D721Med (cell line): ENCODE measurements at places on chromosomes 4 and X.

- DNase-seq = no peak
These were observed 40.2 kb upstream of the HGFAC start for GRCh38 chr4:3401436-3402171.

DNA sequence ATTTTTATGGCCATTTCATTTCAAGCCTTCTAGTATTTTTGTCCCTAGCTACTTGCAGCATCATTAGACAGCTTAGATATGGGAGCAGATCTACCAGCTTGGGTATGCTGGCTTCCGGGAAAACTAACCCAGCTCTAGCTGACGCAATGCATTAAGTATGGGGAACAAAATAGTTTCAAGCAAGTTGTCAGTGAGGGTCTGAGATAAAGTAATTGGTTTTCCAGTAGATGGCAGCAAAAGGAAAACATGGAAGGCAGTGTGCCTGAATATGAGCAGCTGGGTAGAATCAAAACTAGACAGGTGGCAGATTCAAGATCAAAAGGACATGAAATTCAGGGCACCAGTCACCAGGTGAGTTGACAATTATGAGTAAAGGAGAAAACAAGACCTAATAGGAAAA is 340.9 kb upstream of the CTSO start:
- no peak for DNase-seq

DNA sequence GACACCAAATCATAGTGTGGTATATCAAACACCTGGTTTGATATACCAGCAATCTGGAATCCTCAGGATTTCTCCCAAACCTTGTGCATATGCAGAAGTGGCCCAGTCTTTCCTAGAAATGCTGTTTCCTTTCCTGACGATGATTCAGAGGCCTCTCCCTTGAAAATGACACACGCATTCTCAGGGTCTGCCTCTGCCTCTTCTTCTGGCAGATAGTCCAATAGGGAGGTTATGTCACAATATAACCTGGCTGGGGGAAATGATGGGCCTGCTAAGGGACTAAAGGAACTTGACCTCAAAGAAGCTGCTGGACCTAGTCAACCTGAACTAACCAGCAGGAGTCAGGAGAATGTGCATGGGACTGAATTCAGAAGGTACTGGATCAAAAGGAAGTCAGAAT is 435.2 kb downstream of the IDS start:
- no peak for DNase-seq

DNA sequence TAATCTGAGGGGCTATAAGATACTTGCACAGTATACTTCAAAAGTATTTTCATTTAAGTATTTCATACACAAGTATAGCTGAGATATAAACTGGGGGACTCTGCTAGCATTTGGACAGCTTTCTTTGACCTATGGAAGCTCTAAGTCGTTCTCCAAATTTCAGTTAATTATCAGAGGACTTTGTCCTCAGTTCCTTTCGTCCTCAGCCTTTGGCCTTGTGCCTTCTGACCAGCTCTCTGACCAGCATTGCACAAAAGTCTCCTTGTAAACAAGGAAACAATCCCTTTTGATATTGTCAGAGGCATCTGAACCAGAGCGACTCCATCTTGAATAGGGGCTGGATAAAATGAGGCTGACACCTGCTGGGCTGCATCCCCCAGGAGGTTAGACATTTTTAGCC is 464.0 kb upstream of the FAM241A start:
- DNase-seq = no peak

DNA sequence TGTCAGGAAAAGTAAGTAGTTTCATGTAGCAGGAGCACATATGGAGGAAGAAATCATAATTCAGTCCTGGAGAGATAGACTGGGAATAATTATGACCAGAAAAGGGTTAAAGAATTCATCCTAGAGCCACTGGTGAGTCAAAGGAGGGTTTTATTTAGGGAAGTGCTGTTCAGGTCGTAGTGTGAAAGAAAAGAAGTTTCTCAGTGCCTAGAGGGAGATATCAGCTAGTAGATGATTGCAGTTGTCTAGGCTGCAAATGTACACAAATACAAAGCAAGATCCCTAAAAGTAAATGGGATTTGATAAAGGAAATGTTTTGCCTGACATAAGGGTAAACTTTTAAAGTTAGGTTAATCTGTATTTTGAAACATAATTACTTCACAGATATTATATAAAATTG is 403.2 kb downstream of the ACTRT1 start:
- DNase-seq = no peak

GRCh38 chr4:48974979-48975640 is 11.0 kb upstream of the CWH43 start:
- no peak for DNase-seq

GRCh38 chr4:106370214-106370613 is 1.6 kb upstream of the GIMD1 start:
- no peak for DNase-seq

DNA sequence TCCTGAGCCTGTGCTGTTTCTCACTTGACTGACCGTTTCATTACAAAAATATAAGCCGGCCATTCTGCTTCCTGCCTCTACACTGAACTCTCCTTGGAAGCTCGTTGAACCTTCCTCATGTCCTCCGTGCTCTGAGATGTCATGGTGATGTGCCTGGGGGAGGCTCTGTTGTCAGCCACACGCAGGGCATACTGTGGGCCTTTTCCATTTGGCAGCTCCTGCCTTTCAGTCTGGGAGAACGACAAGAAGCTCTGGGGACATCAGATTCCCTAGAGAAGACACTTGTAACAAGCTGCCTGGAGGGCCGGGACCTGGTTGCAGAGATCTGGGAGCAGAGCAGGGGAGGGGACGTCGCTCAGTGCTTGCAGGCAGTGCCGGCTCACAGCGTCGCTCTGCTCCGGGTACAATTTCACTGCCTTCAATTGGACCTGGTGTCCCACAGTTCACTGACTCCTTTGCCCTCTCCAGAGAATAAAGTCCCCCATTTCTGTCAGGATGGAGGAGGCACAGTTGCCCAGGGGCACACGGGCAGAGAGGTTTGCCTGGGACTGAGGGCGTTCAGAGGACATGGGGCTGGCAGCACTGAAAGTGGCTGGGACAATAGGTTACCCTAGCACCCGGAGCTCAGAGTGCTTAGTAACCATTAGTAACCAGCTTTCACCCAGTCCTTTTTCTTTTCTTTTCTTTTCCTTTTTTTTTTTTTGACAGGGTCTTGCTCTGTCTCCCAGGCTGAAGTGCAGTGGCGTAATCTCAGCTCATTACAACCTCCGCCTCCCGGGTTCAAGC is 19.1 kb upstream of the MECP2 start:
- DNase-seq = no peak

DNA sequence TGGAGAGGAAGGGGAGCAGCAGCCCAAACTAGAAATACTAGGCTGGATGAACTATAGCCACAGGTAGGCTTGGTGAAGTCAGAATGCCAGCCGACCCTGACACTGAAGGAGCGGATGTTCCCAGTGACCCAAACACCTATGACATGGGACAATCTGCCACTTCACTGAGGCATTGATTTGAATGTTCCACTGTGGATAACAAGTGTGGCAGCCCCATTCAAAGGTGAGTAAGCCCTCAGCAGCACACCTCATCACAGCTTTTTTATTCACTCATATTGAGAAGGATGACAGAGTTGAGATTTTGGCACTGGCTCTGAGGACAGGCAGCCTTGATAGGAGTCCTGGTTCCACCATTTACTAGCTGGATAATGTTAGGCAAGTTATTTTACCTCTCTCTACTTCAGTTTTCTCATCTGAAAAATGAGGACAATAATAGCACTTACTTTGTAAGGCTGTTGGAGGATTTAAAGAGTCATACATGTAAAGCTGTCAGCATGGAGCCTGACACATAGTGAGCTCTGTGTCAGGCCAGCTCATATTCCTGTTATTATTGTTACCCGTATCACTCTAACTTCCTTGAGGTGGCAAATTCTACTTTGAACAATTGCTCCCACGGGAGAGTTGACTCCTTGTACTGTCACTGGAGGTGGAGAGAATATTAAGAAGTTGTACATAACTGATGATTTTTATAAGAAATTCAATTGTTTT is 114.6 kb downstream of the RASL11B start:
- no peak for DNase-seq

DNA sequence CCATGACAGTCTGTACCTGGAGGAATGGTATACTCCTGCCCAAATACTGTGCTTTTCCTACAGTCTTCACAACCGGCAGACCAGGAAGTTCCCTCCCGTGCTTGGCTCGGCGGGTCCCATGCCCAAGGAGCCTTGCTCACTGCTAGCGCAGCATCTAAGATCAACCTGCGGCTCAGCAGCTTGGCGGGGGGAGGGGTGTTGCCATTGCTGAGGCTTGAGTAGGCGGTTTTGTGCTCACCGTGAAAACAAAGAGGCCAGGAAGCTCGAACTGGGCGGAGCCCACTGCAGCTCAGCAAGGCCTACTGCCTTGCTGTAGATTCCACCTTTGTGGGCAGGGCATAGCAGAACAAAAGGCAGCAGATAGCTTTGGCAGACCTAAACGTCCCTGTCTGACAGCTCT is 152.7 kb downstream of the TEX11 start:
- DNase-seq = no peak

- DNase-seq = no peak
These were observed 116.6 kb upstream of the TENM3 start for GRCh38 chr4:182126603-182127002.

DNA sequence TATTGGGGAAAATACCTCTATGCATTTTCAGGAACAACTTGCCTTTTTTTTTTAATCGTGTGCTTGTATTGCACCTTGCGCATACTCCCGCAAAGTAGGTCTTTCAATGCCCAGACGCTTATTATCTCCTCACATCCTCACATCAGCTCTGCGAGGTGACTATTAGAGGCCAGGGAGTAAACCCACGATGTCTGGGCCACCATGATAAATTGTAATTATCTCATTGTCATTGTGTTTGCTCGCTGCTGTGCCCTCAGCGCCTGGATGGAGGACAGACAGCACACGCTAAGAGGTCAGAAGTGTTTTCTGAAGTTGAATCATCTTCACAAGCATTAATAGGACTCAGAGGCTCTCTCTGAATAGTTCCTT is 1.0 kb upstream of the RELL1 start:
- no peak for DNase-seq

GRCh38 chrX:11533199-11533651 is 132.5 kb downstream of the ARHGAP6 start:
- no peak for DNase-seq

- DNase-seq = no peak
These were observed 21.5 kb upstream of the GRPEL1 start for GRCh38 chr4:7089213-7089986.

DNA sequence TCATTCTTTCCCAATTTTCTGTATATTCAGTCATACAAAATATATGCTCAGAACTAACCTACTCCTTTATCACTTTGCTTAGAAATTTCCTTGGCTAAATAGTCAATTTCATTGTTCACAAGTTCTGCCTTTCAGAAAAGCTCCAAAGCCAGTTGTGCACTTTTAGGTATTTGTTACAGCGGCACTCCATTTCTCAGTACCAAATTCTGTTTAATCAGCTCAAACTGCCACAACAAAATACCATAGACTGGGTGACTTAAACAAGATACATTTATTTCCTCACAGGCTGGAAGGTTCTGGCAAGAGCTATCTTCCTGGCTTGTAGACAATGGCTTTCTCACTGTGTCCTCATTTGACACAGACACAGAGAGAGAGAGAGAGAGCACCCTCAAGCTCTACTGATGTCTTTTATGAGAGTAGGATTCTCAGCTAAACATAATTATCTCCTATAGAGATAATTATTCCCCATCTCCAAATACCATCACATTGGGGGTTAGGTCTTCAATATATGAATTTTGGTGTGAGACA is 188.8 kb upstream of the FSTL5 start:
- DNase-seq = no peak

DNA sequence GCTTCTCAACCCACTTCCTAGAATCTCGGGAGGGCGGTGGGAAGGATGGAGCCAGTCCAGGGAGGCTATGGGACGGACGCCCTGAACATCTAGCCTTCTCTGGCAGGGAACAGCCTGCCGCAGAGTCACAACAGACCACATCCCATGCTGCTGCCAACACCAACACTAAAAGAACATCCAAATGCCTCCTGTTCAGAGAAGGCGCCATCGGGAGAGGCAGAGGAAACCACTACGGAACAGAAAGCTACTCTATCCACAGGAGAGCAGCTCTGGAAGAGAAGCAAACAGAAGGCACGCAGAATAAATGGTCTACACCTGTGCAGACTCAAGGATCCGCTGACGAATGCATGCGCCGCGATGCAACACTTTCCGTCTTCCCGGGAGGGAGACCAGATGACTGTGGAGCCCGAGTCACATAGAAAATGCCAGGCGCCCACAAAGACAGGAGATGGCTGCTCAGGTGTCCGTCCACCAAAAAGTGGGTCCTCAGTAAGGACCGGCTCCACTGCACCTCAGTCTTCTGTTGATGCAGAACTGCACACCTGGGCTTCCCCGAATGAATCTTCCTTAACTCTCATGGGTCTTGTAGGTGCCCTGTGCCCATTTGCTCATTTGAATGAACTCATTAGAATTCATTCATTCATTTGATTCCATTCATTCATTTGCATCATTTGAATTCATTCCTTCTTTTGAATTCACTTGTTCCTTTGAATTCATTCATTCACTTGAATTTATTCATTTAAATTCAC is 217.5 kb downstream of the DHRSX start:
- no peak for DNase-seq

GRCh38 chr4:2932951-2933565 is 30.1 kb downstream of the NOP14 start:
- no peak for DNase-seq

GRCh38 chr4:127783026-127783769 is 1.1 kb downstream of the HSPA4L start:
- no peak for DNase-seq

GRCh38 chr4:14620567-14621141 is 381.6 kb upstream of the CPEB2 start:
- DNase-seq = no peak

DNA sequence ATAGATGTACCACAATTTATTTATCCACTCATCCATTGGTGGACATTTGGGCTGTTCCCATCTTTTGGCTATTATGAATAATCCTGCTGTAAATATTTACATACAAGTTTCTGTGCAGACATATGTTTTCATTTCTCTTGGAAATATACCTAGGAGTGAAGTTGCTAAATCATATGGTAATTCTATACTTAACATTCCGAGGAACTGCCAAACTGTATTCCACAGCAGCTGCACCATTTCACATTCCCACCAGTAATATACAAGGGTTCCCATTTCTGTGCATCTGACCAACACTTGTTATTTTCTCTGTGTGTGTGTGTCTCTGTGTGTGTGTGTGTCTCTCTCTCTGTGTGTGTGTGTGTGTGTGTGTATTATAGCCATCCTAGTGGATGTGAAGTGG is 15.4 kb upstream of the DOCK11 start:
- no peak for DNase-seq

DNA sequence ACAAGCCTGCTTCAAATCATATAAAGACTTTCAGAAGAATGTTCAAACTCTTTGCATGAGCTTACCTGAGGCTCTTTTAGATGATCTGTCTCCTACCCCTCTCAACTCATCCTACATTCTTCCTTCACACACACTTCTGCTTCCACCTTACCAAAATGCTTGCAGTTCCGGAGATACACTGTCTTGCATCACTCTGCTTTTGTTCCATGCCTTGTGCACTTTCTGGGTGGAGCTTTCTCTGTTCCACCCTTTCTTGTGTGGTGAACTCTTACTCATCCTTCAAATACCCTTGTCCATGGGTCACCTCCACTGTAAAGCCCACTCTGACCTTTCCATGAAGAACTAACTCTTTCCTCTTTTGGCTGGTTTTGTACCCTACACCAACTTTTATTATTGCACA is 18.4 kb upstream of the MGST2 start:
- DNase-seq = no peak
